T-helper 9 cell (primary cell): ENCODE measurements at places on chromosomes 11 and 22.

GRCh38 chr11:125063429-125064043 is 431 bp downstream of the SLC37A2 start:
- no peak for DNase-seq

- no peak for DNase-seq
Measured at GRCh38 chr11:121551463-121551862, 98.7 kb upstream of the SORL1-AS1 start.

DNA sequence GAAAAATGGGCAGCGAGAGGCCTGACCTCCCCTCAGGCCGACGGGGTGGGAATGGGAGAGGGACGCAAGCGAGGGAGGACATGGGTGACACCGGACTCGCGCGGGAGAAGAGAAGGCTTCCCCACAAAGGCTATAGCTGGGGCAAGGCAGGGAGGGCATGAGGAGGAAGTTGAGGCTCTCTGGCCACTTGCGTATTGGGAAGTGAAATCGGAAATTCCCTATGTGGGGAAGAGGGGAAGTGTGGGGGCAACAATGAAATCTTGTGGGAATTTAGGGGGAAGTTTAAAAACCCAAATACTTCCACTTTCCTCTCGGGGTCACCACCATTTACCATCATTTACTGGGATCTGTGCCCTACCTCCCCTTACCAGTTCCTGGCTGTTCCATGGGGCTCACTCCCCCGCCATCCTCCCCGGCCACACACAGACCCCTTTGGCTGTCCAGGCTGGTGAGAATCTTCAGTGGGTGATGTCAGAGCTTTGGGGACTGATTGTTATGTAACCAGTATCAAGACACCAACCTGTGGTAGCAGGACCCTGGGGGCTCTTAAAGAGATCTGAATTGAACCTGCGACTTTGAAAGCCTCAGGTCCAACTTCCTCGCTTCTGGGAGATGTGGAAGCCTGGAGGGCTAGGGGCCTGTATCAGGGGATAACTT is 951 bp upstream of the EHD1 start:
- DNase-seq: no peak

- no peak for DNase-seq
Measured at GRCh38 chr11:55732936-55733335, 40.3 kb upstream of the OR5D13 start.

DNA sequence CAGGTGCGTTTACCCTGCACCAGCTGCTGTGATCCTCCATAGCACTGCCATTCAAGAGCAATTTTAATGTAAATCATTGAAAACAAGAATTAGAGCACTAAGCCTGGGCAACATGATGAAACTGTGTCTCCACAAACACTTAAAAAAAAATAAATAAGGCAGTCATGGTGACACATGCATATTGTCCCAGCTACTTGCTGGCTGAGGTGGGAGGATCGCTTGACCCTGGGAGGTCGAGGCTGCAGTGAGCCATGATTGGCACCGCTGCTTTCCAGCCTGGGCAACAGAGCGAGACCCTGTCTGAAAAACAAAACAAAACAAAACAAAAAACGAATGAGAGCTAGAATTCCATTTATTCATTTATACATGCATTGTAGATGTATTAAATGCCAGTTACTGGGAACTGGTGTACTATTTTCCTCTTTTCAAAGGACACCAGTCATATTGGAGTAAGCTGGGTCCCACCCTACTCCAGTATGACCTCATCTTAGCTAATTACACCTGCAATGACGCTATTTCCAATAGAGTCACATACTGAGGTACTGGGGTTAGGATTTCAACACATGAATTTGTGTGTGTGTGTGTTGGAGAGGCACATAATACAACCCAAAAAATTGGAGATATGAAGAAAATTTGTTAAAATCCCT is 101.9 kb downstream of the MICAL2 start:
- no peak for DNase-seq

DNA sequence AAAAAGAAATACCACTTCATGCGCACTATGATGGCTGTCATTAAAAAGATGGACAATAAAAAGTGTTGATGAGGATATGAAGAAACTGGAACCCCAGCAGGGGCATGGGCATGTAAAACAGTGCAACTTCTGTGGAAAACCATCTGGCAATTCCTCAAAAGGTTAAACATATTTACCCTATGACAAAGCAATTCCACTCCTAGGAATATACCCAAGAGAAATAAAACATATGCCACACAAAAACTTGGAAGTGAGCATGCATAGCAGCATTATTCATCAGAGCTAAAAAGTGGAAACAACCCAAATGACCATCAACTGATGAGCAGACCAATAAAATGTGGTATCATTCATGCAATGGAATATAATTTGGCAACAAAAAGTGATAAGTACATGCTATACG is 50.1 kb downstream of the LRRC32 start:
- DNase-seq: no peak
